ENCODE measurements at places on chromosomes 1 and 21.

GRCh38 chr1:112263453-112263852 is 132.6 kb upstream of the CTTNBP2NL start:
- no peak for DNase-seq

DNA sequence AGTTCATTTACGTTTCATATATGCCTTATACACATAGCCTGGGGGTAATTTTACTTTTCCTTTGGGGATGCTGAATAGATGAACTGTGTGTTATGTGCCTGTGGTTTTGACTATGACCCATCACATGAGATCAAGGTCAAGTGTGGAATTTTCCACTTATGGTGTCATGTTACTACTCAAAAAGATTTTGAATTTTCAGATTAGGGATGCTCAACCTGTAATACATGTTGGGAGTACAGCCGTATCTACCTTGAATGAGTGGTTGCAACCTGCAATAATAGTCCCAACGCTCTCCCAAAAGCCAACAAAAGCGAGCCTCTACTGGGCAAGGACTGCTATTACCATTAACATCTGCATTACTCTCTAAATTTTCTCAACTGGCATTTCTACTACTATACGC is 68.5 kb upstream of the SDC3 start:
- DNase-seq = peak; percentile 55

GRCh38 chr21:38888991-38889561 is 83.3 kb downstream of the ETS2 start:
- DNase-seq = no peak

- DNase-seq = no peak
Measured at GRCh38 chr21:26752849-26753248, 92.4 kb downstream of the ADAMTS1 start.

DNA sequence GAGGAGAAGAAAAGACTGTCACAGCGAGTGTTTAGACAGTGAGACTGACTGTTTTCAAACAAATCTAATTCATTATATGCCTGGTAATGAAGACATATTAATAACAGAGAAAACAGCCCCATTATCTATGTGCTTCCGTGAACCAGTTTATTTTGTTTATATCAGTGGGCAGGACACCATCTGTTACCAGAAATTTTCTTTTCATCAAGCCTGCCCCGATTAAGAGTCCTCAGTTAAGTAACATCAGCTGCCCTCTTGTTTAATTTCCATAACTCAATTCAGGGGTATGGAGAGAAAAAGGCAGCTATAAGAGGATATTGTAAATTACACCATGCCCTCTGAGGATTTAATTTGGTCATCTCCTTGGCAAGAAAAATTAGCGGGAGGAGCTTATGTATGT is 94.0 kb downstream of the TMEM200B start:
- no peak for DNase-seq

- DNase-seq = no peak
Measured at GRCh38 chr1:22801761-22802160, 91.1 kb downstream of the EPHB2 start.

DNA sequence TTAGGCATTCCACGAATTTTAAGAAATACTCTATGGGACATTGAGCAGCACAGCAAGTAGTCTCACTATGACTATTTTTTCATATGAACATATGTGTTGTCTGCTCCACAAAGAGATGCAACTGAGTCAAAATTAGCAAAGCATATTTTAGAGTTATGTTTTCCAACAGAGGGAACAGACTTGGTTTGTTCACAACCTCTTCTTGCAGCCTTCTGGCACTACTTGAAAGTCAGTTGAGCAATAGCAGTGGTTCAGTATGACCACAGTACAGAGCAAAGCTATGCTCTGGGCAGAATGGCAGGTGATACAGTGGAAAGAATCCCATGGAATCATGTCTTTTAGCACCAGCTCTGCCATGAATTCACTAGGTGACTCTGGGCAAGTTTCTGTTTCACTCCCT is 5.2 kb downstream of the CCN1 start:
- DNase-seq = no peak

GRCh38 chr1:219788091-219788490 is 140.3 kb downstream of the SLC30A10 start:
- DNase-seq = no peak

DNA sequence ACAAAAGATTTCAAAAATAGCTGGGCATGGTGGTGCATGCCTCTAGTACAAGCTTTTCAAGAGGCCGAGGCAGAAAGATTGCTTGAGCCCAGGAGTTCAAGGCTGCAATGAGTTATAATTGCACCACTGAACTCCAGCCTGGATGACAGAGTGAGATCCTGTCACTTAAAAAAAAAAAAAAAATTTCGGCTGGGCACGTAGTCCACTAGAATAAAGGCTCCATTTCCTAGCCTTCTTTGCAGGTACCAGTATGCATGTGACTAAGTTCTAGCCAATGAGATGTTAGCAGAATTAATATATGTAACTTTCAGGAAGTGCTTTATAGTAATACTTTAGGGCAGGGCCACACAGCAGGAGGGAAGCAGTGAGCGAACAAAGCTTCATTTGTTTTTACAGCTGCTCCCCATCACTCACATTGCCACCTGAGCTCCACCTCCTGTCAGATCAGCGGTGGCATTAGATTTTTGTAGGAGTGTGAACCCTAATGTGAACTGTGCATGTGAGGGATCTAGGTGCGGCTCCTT is 28.8 kb upstream of the SYDE2 start:
- no peak for DNase-seq

GRCh38 chr1:239128541-239128940 is 257.8 kb upstream of the CHRM3 start:
- DNase-seq = no peak

DNA sequence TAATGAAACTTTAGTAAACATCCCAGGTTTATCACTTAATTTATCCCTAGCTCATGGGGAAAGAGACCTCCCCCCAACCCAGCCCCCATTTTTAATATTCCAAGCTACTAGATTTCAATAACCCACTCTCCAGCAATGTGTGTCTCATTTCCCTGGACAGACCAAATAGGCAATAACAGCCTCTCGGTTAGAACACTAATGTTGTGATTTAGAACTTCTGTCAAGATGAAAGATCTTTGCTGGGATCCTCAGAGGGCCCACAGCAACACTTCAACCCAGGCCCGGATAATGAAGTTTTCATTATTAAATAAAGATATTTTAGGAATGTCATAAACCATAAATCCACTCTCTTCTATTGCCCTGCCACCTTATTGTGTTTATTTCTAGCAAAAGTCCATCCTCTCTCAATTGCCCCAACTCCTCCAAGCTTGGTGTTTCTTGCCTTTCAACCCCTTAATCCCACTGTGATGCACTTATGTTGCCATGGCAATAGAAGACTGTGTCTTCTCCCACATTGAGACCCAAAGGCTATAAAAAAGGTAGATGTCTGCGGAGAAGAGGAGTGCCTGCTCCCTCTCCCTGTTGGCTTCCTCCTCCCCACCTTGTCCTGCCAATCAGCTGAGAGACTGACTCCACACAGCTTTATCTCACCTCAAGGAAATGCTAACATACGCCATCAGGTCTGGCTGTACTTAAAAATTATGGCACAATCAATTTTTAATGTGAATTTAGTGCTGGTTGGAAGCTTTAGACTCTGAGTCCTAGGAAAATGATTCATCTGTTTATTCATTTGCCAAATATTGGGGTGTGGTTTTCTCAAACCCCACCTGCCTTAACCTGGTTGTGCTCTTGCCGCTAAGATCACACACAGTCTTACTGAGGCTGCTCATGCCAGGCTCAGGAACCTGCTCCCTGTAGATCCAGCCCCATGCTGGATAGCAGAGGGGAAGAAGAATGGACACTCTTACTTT is 258.3 kb upstream of the CAMK1G start:
- DNase-seq = no peak

GRCh38 chr1:91699339-91699974 is 186.5 kb downstream of the TGFBR3 start:
- DNase-seq = no peak

DNA sequence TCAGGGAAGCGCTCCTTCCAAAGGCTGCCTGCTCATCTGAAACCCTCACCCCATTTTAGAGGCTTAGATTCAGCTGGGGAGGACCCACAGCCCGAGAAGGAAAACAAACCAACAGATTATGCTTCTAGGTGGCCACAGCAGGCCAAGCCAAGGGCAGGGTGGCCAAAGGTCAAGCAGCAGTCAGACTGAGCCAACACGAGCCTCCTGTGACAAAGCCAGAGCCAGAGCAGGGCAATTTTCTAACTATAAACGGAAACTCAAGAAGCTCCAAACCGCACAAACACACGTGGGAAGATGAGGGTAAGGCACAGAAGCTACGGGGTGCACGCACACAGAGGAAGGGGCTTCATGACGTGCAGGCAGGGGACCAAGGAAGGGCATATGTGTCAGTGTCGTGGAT is 64.1 kb downstream of the PLEKHA6 start:
- no peak for DNase-seq

DNA sequence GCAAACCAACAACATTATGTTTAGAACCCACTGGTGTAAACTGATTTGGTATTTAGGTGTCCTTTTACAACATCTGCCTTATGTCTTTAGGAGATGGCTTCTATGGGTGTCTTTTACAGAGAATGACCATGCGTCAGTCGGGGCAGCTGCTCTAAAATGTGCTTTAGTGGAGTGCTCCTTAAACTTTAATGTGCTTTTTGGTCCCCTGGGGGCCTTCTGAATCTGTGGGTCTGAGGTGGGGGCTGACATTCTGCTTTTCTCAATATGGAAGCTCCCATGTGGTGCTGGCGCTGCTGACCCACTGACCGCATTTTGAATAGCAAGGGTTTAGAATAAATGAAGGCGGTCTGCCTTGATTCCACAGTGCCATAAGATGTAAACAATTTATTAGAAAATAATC is 173.2 kb upstream of the B3GALT2 start:
- no peak for DNase-seq

DNA sequence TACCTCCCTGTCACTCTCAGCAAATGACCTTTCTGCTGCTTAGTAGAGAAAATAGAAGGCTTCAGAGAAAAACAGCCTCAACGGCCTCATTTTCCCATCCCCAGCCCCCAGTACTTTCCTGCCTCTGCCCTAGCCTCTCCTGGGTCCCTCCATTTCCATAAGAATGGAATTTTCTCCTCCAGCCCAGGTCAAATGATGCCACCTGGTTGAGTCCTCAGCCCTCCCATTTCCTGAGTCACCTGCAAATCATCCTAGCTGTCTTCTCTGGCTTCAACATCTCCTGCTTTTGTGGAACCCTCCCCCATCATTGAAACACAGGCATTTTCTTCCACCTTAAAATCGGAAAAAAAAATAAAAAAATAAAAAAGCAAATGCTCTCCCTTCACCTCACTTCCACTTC is 35.1 kb downstream of the OLIG1 start:
- DNase-seq = no peak

DNA sequence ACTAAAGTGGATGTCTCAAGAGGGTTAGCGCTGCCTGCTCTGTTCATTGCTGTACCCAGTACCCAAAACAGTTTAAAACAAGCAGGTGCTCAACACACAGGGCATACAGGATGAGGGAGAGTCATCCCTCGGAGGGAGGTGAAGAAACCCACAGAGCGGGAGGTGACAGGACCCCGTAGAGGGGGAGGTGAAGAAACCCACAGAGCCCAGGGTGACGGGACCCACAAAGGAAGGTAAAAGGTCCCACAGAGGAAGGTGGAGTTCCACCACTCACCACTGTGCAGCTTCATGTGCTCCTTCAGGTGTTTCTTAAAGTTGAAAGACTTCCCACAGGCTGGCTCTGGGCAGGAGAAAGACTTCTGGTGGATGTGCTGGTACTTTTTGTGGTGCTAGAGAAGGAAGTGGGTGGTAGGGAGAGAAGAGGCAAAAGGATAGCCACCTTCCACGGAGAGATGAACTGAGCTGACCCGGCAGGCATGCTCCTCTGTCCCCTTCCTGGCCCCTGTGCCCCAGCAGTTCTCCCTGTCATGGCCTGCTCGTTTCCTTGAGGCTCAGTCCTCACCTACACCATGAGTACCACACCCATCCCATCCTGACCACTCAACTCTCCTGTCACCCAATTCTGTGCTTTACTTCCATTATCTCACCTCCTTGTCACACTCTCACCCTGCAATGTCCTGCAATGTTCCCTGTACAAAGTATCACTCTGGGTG is 5.1 kb downstream of the ZNF692 start:
- DNase-seq = no peak

DNA sequence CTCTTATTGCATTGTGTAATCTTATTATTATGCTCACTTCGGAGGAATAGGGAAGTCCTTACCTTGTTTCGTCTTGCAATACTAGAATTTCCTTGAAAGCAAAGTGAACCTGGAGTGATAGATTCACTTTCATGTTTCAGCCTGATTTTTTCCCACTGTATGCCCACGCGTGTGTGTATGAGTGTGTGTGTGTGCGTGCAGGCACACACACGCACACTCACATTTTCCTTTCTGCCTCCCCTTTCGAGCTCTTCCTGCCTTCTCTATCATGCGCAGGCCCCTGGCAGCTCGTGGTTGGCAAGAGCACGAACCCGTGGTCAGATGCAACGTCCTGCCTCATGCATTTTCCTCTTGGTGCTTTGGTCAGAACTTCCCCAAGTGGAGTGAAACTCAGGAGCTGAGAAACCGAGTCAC is at the start of gene GCSAML:
Gene GCSAML (plus strand): TSS at position 366 of the 414 bp plus-strand sequence. CDS start 58 bp downstream, outside the sequence.
- DNase-seq = no peak
